ENCODE measurements at places on chromosomes 7 and 10.

- no peak for DNase-seq
Observed at GRCh38 chr10:14740684-14741247, 33.9 kb downstream of the FAM107B start.

DNA sequence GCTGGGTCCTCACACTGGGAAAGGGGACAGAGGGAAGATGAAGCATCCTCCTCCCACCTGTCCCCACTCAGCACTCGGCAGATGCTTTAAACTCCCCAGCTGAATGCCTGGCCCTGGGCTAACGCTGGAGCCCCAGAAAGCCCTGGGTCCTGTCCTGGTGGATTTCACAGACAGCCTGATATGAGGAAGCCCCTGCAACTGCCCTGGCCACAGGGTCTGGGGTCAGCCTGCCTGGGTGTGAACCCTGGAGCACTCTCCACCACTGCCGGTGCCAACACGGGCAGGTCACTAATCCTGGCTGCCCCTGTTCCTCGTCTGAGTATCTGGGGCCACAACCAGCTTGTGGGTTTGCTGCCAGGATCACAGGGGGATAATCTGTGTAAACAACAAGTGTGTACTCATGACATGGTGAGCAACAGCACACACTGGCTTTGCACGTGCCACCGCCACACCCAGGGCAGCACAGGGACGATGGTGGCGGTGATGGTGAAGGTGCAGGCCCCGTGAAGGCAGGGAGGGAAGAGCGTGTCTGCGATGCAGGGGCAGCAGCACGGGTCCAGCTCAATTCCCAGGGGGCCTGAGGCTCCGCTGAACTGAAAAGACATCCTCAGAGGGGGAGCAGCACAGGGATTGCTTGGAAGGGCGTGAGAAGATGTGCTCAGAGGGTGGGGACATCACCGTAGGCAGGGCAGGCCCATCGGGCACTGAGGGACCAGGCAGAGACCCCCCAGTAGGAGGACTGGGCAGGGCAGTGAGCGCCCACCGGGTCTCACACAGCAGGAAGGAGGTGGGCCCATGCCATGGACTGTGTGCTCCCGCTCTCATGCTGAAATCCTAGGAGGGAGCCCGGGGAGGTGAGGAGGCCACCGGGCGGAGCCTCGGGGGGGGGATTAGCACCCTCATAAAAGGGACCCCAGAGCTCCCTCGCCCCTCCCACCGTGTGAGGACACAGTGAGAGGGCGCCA is 238.7 kb downstream of the MAD1L1 start:
- no peak for DNase-seq

DNA sequence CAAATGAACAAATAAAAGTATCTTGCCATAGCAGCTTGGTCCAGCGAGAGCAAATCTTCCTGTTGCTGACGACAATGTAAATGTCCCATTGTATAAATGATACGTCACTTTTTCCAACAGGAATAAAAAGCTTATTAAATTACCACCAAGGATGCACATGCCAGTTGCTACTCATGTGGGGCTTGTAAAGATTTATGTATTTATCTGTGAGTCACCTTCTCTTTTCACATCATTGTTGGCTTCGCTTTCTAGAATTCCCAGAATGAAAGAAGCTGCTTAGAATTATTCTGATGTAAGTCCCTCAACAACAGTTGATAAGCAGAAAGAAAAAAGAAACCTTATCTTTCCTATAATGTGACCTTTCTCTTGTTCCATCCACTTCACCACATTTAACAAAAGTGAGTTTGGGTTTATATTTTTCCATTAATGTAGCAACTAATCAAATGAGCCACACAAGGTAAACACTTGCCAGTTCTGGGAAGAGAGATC is 22.4 kb downstream of the DNAJC12 start:
- DNase-seq, result peak; percentile 71

DNA sequence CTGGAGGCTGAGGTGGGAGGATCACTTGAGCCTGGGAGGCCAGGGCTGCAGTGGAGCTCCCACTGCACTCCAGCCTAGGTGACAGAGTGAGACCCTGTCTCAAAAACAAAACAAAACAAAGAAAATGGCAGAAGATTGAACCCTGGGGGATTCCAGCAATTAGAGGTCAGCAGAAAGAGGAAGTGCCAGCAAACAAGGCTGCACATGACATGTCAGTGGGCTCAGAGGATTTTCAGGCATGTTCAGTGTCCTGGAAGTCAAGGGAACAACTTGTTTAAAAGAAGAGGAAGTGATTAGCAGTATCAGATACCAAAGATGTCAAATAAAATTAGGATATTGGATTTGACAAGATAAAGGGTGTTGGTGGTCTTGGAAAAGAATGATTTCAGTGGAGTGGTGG is 32.3 kb downstream of the RAB18 start:
- DNase-seq, result no peak

DNA sequence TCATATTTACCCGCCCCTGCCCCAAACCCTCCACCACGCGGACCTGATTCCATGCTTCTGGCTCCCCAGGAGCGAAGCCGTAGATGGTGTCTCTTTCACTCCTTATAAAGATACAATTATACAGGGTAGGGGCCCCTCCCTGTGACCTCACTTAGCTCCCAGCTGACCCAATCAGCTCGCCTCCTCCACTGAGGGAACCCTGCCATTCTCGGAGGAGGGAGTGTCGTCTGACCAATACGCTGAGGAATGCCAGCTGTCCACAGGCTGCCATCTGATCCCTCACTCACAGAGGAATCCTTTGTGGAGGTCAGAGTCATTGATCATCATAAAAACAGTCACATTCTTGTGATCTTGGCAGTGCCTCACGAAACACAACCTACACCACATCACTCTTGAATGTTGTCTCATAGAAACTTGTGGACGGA is 67.5 kb upstream of the INSIG1 start:
- peak; percentile 26 for DNase-seq

DNA sequence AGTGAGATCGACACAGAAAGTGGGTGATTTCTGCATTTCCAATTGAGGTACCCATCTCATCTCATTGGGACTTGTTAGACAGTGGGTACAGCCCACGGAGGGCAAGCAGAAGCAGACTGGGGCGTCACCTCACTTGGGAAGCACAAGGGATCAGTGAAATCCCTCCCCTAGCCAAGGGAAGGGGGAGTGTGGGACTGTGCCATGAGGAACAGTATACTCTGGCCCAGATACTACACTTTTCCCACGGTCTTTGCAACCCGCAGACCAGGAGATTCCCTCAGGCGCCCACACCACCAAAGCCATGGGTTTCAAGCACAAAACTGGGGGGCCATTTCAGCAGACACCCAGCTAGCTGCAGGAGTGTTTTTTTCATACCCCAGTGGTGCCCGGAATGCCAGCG is 99.8 kb downstream of the ODAD2 start:
- no peak for DNase-seq

GRCh38 chr7:80954191-80954590 is 35.3 kb upstream of the SEMA3C start:
- DNase-seq, result no peak

- no peak for DNase-seq
Observed at GRCh38 chr7:15140431-15140830, 237.9 kb upstream of the DGKB start.

GRCh38 chr7:30933124-30933974 is 21.7 kb downstream of the AQP1 start:
- no peak for DNase-seq

- no peak for DNase-seq
Observed at GRCh38 chr7:31171216-31171785, 119.2 kb downstream of the ADCYAP1R1 start.

GRCh38 chr10:77007834-77008233 is 629.8 kb downstream of the KCNMA1 start:
- no peak for DNase-seq

DNA sequence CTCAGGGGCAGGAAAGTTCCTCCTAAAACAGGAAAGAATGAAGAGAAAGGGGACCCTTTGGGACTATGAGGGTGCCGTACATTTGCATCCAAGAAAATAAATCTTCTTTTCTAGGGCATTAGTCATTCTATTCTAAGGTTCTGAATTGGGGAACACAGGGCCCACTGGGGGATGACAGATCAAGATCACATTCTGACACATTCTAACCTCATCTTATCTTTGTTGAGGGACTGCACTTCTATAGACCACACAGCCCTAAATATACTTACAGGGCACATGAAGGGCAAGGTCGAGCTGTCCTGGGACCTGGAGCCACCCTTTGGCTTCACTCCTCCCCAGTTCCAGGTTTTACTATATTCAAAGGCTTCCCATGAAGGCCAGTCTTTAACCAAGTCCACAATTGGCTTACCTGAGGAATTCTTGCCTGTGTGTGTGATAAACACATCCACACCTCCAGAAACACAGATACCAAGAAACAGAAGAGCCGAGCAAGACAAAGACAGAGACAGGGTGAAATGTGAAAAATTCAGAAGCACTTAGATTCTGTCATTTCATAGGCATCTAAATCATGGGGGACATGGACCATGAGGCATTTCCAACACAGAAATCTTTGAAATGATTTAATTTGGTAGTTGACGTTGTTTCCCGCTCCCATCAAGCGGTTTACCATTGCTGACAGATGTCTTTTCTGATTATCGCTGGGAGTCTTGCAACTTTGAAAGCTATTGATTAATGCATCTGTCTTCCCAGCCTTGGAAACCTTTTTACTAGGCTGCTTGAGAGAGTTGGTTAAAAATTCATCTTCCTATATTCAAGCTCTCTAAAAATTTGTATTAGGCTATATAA is 75.8 kb downstream of the CCDC71L start:
- DNase-seq, result no peak

GRCh38 chr7:45689797-45690761 is 115.9 kb downstream of the ADCY1 start:
- DNase-seq, result no peak

DNA sequence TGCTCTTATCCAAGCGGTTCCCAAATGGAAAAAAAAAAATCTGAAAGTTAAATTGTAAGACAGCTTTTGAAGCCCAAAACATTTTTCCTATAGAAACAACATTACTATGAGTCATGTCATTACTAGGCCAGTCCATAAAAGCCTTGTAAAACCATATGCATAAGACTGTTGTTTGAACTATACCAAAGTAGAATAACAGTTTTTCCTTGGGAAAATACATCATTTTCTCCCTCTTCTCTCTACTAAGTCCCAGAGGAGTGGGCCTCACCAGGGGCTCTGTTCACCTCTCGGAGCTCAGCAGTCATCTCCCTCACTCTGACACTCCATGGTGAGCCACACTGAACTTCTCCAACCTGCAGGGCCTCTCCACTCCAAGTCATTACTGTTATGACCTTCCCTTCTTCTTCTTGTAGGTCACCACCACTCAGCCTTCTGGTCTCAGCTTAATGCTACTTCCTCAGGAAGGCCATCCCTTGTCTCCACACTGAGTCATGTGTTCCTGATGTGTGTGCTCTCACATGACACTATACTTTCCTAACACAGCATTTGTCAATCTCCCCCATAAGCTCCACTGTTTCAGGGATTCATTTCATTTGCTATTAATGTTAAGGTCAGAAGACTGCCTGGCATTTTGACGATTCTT is 32.5 kb downstream of the ZNF438 start:
- no peak for DNase-seq

- no peak for DNase-seq
Observed at GRCh38 chr7:148819697-148820360, 64.3 kb downstream of the EZH2 start.
